Stimulated activated CD4-positive, alpha-beta T cell treated with anti-CD3 and anti-CD28 coated beads, Interleukin-12 subunit alpha, Interleukin-12 subunit beta, amount 100 ng/mL, for 4 hours (primary cell): ENCODE measurements at places on chromosomes 12 and 14.

- DNase-seq = no peak
These were observed 18.5 kb downstream of the PPP2R5E start for GRCh38 chr14:63524537-63525155.

DNA sequence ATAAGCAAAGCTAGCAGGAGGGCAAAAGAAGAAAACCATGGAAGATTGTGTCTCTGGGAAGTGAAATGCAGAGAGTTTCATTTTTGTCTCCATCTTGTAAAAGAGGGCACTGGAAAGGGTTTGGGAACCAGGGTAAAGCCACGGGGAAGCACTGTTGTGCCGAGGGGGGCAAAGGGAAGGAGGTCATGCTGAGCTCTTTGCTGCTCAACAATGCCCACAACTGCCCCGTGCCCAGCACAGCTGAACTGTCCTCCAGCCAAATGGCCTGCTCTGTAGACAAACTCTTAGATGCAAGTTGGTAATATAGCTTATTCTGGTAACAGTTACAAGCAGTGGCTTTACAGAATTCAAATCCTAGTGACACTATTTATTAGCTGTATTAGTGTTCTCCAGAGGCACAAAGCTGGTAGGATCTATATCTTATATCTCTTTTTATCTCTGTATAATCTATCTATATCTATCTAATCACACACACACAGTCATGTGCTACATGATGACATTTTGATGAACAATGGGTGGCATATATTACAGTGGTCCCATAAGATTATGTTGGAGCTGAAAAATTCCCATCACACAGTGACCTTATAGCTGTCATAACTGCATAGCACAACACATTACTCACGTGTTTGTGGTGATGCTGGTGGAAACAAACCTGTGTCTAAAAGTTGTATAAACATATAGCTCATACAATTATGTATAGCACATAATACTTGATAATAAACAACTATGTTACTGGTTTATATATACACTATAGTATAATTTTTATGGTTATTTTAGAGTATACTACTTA is 203.4 kb upstream of the DDHD1 start:
- no peak for DNase-seq

DNA sequence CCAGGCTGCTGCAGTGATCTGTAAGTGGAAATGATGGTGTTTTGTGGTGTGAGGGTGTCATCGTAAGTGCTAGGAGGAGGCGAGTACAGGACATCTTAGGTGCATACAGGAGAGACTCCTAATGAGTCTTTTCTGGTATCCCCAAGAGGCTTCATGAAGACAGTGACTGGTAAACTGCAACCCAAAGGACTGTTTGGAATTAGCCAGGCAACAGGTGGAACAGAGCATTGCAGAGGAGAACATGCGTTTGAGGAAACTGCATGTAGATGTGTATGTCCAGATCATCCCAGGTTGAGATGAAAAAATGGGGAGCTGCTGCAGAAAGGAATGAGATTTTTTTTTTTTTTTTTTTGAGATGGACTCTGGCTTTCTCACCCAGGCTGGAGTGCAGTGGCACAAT is 5.4 kb downstream of the ACAD10 start:
- DNase-seq = no peak

- DNase-seq = no peak
These were observed 190.9 kb downstream of the BTG1 start for GRCh38 chr12:91954747-91955146.

GRCh38 chr12:22115711-22116110 is 69.7 kb downstream of the CMAS start:
- no peak for DNase-seq
